H1 (cell line): ENCODE measurements at places on chromosomes 7 and 10. TPM values are rescaled to one million over a fixed set of nuclear protein-coding genes. Genes with fewer than 3 reads are reported as not detected.

GRCh38 chr10:88064608-88065382, 201.4 kb downstream of the PTEN start:
- no peak overlapping the region for H3K4me3 ChIP-seq
- no peaks in the 10 kb centered on the region for H3K27me3 ChIP-seq
- no peaks in the 10 kb centered on the region for H3K36me3 ChIP-seq
- no peaks in the 10 kb centered on the region for H3K4me1 ChIP-seq
- H3K27ac ChIP-seq: no peak overlapping the region

NXPH1 gene
- total RNA-seq: 0.40 and 1.0 TPM in 2 replicates

ERVW-1 gene
- total RNA-seq: not detected in 2 replicates

EBF3 gene
- total RNA-seq: 0.26 and 0.38 TPM in 2 replicates

NODAL gene
- 6.3 and 7.3 TPM in 2 replicates for total RNA-seq

GRCh38 chr10:5271526-5271925, 74.9 kb downstream of the AKR1C4 start:
- no peak overlapping the region for H3K27ac ChIP-seq
- no peak overlapping the region for H3K4me3 ChIP-seq
- no peaks in the 10 kb centered on the region for H3K27me3 ChIP-seq
- no peaks in the 10 kb centered on the region for H3K4me1 ChIP-seq
- DNase-seq: no peak

DNA sequence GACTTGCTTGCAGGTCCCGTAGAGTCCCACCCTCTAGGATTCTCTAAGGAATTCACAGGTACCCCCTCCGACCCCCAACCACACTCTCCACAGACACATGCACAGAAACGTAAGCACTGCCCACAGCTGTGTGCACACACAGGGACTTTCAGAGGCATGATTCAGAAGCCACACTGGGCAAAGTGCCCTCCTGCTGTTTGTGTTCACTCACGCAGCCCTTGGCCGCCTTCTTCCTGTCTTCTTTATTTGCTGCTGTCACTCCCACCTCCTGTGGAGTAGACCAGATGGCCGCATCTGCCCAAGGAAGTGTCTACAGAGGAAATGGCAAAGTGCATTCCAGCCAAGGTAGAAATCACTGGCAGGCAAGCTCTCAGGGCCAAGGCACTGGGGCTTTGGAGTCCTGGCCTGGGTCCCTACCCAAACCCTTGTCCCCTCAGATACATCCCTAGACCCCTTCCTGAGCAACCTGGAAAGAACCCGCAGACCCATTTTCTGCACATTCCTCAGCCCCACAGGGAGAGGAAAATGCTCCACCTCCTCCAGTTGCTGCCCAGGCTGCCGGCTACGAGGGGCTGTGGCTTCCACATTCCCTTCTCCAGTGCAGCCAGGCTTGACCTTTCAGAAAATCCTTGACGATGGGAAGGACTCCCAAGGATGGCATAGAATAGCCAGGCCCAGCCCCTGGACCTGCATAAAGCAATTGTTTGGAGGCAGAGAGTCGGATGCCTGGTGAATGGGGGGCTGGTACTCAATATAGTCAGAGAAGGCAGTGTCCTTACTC, 21.6 kb upstream of the GIMAP8 start:
- H3K4me3 ChIP-seq: no peak overlapping the region
- no peaks in the 10 kb centered on the region for H3K36me3 ChIP-seq
- H3K27ac ChIP-seq: no peak overlapping the region
- peak; percentile 49 for DNase-seq
- no peaks in the 10 kb centered on the region for H3K27me3 ChIP-seq

DNA sequence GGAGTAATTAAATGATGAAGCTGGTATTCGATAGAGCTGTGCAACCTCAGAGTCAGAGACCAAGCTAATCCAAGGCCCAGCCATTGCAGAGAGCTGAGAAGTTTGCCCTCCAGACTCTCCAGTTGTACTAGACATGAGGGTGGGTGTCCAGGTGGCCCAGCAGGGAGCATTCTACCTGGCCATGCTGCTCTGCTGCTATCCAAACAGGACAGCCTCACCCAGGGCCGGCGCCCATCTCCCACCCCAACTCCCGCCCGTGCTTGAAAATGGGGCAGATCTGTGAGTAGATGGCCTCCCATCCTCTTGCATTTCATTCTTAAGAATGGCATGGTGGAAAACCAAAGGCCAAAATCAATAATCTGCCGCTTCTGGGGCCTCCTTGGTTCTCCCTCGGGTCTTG, 124.2 kb downstream of the TCERG1L start:
- no peaks in the 10 kb centered on the region for H3K36me3 ChIP-seq
- no peak for DNase-seq

SLC16A12 gene
- total RNA-seq: 1.6 and 2.0 TPM in 2 replicates

- no peaks in the 10 kb centered on the region for H3K4me1 ChIP-seq
- DNase-seq: no peak
- H3K36me3 ChIP-seq: no peaks in the 10 kb centered on the region
- no peaks in the 10 kb centered on the region for H3K27me3 ChIP-seq
These were observed 96.5 kb downstream of the AOAH start for GRCh38 chr7:36627836-36628235.

KLF6 gene
- total RNA-seq: 19.5 and 23.0 TPM in 2 replicates

GRCh38 chr7:46213154-46213537, 292.1 kb upstream of the IGFBP3 start:
- H3K4me3 ChIP-seq: no peak overlapping the region
- no peaks in the 10 kb centered on the region for H3K27me3 ChIP-seq
- DNase-seq: peak; percentile 11
- no peak overlapping the region for H3K27ac ChIP-seq
- H3K4me1 ChIP-seq: no peaks in the 10 kb centered on the region
- H3K36me3 ChIP-seq: no peaks in the 10 kb centered on the region

DNA sequence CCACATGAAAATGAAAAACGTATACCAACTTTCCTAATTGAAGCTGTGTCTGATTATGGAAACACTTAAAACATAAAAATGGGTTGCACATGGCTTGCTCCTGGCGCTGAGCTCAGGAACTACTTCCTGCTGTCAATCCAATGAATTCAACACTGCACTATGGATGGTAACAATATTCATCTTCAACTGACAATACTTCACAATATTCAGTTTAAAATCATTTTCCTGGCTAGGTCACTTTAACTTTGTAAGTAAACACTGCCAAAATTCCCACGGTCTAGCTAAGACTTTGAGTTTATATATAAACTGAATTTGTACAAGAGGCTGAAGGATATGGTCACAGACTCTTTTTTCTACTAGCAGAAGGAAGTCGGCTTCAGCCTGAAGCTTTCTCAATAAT, 556.9 kb downstream of the TNS3 start:
- H3K27me3 ChIP-seq: no peaks in the 10 kb centered on the region
- DNase-seq: no peak
- H3K36me3 ChIP-seq: no peaks in the 10 kb centered on the region
- no peak overlapping the region for H3K4me3 ChIP-seq
- H3K27ac ChIP-seq: no peak overlapping the region
- no peaks in the 10 kb centered on the region for H3K4me1 ChIP-seq

GRCh38 chr7:116353647-116354046, 143.3 kb downstream of the TES start:
- no peaks in the 10 kb centered on the region for H3K36me3 ChIP-seq
- DNase-seq: no peak
